Activated gamma-delta T cell treated with Interleukin-2 at 50 U/mL for 16 hours (primary cell): ENCODE measurements at places on chromosomes 12 and 14.

- DNase-seq = no peak
These were observed 39.8 kb upstream of the GPR68 start for GRCh38 chr14:91284146-91284790.

GRCh38 chr12:98332642-98333041 is 182.7 kb upstream of the TMPO start:
- no peak for DNase-seq

DNA sequence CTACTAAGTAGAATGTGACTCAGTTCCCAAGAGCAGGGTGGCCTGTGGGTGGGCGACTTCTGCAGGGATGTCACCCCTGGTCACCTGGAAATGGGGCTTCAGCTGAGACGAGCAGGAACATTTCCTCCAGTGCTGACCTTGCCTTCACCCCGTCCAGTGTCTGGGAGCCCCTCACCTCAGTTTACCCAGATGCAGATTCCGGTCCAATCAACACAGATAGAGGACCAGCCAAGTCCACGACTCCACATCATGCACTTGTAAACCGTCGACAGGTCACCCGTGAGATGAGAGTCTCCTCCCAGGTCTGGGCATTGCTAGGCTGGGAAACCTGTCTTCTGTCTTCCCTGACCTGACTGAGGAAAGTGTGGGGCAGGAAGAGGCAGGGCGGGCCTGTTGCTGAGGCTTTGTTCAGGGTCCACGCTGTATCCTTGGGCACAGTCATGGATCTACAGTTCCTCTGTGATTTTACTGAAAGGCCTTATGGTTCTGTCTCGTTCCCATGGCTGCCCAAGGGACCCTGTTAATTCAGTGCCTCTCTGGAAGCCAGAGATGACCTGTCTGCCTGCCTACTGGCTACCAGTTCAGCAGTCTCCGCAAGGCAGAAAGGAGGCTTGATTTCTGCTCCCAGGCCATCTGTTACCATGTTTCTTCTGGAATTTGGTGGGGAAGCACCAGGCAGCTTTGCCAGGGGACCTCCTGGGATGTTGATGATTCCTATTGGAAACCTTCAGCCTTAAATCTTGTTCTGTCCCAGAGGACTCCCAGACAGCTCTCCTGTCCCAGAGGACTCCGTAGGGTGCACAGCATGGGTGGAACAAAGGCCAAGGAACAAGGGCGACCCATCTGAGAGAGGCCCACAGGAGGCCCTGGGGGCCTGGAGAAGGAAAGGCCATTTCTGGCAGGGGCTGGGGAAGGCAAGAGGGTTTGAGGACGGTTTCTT is 288.5 kb upstream of the RTL1 start:
- DNase-seq = no peak

GRCh38 chr12:52147367-52147963 is 44.3 kb downstream of the KRT80 start:
- DNase-seq = no peak

DNA sequence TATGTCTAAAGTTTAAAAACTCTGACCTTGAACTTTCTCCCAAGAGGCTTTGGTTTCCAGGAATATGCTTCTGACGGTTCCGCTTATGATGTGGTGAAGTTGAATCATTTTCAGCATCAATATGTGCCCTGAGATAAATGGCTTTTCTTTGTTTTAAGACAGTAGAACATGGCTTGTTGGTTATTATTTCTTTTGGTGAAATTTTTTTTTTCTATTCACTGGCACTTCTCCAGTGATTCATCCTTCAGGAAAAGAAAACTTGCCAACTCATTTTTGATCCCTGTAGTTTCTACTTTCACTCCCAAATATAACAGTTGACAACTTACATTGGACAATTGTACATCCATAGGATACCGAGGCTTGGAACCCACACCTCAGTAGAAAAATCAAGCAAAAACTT is 1301.2 kb upstream of the FLRT2 start:
- no peak for DNase-seq

DNA sequence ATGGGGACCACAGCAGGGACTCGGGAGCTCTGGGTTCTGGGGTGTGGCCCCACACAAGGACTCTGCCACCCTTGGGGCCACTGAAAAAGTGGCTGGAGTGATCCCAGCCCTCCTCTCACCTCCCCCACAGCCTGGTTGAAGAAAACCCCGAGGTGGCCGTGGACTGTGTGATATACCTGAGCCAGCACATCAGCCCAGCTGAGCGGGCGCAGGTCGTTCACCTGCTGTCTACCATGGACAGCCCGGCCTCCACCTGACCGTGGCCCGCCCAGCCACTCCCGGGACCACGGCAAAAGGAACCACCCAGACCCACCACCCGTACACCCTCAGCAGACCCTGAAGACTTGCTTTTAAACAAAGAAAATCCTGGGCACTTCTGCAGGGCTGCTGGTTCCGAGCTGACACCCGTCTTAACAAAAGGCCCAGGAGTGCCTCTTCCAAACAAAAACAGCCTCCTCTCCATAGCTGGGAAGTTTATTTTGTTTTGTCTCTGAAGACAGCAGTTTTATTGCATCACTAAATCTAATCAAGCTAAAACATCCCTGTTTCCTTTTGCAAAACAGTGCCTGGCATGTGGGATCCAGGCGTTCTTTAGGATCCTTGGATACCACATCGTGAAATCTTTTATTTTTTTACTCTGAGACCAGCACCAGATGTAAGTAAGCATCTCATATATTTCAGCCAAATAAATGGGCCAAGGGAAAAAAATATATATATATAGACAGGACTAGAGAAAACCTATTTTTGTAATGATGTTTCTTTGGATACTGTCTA is 42.8 kb downstream of the FOXN4 start:
- no peak for DNase-seq

GRCh38 chr14:91381801-91382670 is 35.6 kb downstream of the CCDC88C start:
- DNase-seq = no peak

- DNase-seq = no peak
These were observed 20.8 kb downstream of the TXNDC16 start for GRCh38 chr14:52531481-52531880.

DNA sequence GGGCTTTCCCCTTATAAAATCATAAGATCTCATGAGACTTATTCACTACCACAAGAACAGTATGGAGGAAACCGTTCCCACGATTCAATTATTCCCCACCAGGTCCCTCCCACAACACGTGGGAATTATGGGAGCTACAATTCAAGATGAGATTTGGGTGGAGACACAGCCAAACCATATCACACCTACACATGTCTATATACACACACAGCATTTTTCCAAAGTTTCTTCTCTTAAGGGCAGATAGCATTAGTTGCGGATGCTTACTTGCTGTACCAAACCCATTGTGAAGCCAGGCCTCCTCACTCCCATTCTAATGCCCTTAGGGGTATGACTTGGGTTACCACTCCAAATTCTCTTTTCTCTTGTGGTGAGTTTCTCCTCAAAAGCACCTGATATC is 104.1 kb upstream of the RAP1B start:
- no peak for DNase-seq

- no peak for DNase-seq
These were observed 3.8 kb downstream of the LIMA1 start for GRCh38 chr12:50279501-50279900.

DNA sequence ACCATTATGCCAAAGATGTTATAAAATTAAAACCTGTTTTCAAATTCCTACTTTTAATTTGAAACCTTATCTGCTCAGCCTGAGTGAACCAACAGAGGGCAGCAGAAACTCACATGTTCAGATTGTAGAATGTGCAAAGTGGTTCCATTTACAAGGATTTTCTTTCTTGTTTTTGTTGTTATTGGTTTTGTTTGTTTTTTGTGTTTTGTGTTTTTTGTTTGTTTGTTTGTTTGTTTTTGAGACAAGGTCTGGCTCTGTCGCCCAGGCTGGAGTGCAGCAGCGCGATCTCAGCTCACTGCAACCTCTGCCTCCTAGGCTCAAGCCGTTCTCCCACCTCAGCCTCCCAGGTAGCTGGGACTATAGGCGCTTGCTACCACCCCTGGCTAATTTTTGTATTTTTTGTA is 22.8 kb upstream of the GARIN2 start:
- DNase-seq = peak; percentile 11

GRCh38 chr14:54567224-54567638 is 303 bp downstream of the SAMD4A start:
- no peak for DNase-seq

DNA sequence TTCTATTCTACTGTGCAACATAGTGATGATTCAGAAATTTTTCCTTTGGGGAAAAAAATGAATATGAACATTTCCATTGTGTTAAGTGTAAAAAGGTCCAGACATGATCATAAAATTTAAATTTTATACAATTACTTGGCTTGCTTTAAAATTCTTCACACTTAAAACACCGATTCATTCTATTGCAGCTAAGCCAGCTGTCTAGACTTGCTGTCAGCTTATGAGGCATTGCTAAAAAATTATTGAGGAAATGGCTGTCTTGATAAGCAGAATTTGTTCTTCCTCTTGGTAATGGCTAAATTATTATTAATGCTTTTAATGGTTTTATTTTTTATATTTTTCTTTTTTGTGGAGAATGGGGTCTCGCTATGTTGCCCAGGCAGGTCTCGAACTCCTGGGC is 1.8 kb downstream of the LYSET start:
- DNase-seq = no peak

DNA sequence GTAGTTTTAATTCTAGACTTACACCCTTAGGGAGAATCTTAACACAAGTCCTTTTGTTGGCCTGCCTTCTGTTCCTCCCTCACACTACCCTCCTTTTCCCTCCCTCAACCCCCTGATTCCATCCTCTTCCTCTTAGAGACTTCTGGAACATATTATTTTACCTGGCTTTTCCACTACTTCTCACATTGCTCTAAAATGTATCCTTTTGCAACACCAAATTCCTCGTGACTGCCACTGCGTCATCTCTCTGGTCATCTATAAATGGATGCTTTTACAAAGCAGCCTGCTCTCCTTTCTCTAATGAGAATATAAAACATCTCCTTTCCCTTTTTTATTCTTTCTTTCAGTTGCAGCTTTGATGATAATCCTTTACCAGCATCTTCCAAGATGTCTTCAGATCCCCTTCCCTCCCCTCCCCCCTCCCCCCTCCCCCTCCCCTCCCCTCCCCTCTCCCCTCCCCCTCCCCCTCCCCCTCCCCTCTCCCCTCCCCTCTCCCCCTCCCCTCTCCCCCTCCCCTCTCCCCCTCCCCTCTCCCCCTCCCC is 93.6 kb downstream of the DIP2B start:
- no peak for DNase-seq

DNA sequence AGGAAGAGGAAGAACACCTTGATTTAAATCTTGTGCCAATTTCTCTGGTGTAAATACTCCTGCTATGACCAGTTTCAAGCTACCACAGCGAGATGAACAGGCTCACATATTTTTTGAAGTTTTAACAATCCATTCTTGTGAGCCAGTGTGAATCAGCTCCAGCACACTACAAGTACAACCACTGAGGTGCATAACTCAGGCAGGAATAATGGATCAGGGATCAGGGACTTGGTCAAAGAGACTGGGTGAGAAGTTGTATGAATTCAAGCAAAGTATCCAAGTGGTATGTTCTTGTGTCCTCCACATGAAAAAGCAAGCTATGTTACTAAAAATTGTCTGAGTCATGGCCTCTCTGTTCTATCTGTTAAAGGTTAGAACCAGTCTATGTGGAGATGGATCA is 35.2 kb upstream of the KITLG start:
- no peak for DNase-seq

DNA sequence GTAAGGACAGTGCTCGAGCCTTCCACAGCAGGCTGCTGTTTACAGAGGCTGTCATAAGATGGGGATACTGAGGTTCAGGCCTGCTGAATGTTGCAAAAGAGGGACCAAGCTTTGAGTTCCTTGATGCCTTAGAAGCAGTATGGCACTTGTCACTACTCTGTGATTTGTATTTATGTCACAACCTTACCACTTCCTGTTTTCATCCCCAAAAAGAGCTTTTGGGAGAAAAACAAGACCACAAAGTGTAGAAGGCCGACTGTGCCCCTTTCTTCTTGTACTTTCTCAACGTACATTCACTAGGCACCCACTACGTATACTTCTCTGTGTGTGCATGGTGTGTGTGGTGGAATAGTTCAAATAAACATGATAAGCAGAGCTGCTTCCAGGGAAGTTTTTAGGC is 90.1 kb downstream of the DRAM1 start:
- DNase-seq = no peak
